ENCODE measurements at places on chromosomes 13 and 19.

DNA sequence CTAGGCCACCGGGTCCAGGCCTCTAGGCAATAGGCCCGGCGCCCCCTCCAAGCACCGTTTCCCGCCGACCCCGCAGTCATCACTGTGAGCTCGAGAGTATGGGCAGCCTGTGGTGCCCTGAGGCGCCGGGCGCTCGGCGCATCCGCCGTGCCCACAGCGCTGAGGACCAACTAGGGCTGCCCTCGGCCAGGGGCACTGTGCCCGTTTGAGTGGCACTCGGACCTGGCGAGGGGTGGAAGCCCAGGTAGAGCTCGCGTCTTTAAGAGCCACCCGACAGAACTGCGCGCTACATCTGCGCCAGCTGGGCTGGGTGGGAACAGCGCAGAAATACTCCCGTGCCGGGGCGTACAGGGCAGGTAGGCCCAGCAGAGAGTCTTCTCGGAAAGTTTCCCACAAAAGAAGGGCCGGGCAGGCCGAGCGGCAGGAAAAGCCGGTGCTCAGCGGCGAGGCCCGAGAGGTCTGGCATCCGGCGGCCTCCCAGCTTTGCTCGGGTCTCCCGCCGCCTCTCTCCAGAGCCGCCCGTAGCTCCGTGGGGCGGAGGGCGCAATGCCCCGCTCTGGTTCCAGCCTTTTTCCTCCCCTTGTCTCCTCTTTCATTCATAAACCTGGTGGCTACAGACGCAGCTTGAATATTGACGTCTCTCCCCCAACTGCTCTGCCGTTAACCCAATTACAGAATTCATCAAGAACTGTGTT, 5.4 kb upstream of the SOX1 start:
- DNase-seq = no peak

GRCh38 chr19:45772130-45772840, 3.2 kb upstream of the SIX5 start:
- no peak for DNase-seq

DNA sequence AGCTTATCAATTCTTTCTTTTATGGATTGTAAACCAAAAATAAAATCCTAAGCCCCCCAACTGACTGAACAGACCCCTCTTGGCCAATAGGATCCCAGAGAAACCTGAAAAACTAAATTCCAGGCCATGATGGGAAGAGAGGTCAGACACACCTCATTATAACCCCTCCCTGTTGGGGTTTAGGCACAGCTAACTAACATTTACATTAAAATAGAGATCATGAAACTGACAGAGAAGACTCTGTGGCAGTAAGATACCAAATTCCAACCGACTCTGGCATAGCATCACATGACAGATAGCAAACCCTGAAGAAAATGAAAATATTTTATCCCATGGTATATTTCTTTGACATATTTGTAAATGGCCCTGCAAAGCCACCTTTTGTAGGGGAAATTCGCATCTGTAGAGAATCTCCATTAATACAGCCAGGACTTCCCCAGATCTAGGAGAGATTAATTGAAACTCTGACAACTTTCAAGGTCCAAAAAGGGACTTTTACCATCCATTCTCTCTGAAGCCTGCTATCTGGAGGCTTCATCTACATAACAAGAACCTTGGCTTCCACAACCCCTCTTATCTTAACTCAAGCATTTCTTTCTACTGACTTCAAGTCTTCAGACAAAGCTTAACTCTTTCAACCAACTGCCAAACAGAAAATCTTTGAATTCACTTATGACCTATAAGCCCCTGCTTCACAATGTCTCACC, 27.1 kb upstream of the GAS6 start:
- no peak for DNase-seq

- DNase-seq = no peak
Measured at GRCh38 chr13:113538689-113539058, 45.9 kb upstream of the TFDP1 start.

All from stimulated activated effector memory CD8-positive, alpha-beta T cell treated with anti-CD3 and anti-CD28 coated beads, Interleukin-12 subunit alpha, Interleukin-12 subunit beta, amount 100 ng/mL, for 72 hours (primary cell).